ENCODE measurements at places on chromosomes 1 and 21.

- DNase-seq, result no peak
Observed at GRCh38 chr1:173857363-173857917, 10.3 kb downstream of the GAS5 start.

GRCh38 chr1:240611619-240612480 is at the start of gene GREM2:
Gene GREM2 (minus strand): TSS chr1:240612155. CDS start chr1:240493475, 118,680 bp downstream.
- DNase-seq, result no peak

DNA sequence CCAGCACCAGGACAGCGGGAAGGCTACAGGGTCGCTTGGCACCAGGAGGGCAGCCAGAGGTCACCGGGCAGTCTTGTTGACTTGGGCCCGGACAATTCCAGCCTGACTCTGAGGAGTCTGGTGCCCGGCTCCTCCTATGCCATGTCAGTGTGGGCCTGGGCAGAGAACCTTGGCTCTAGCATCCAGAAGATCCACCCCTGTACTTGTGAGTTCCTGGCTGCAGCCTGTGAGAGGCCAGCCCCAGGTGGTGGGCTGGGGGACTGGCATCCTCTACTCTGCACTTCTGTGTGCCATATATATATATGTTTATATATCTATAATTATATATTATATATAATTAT is 11.6 kb upstream of the PTPN7 start:
- no peak for DNase-seq

- no peak for DNase-seq
Observed at GRCh38 chr1:38696371-38696770, 163.2 kb downstream of the RRAGC start.

DNA sequence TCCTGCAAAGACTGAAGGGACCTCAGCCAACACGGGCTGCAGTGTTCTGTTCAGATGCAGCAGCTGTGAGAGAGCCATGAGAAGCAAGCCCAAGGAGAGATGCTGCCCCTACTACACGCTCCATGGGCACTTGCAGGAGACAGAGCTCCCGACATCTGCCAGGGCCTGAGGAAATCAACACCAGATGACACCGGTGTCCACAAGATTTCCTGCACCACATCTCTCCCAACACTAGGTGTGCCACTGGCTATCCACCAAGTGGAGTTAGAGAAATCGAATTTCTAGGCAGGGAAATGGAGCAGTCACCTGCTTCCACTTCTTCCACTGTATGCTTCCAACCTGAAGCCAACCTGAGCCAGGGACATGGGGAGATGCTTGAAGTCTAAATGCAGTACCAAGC is 445.3 kb downstream of the RWDD3 start:
- DNase-seq, result no peak

DNA sequence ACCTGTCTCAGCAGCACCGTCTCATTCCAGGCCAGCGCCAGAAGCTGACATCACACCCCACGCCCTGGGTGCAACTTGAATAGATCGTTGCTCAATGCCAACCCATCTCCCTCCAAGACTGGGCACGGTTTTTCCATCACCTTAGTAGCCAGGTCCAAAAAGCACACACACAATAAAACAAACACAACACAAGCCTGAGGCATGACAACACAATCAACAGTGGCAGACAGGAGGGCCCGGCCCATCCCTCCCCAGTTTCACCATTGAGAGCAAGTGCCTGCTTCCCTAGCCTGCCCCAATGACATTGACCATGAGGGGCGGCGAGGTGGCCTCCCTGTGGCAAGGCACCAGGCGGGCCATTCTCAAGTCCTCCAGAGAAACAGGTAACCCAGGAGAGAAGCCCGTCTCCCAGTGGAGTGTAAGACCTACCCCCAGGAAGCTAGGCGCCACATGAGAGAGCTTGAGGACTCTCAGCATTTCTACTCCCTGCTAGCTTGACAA is 2.7 kb downstream of the IFFO2 start:
- no peak for DNase-seq

GRCh38 chr1:227895828-227896685 is 51.7 kb downstream of the WNT9A start:
- no peak for DNase-seq

GRCh38 chr1:155093911-155094621 is 15.4 kb downstream of the EFNA3 start:
- no peak for DNase-seq

DNA sequence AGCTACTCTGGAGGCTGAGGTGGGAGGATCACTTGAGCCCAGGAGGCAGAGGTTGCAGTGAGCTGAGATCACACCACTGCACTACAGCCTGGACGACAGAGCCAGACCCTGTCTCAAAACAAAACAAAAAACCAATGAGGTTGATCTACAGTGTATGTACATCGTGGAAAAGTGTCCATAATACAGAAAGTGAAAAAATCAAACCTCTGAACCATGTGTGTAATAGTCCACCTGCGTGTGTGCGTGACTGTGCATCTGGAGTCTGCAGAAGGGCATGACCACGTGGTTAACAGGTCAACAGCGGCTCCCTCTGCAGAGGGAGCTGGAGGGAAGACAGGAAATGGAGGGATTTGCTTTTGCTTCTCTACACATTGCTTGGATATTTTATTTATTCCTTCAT is 32.4 kb upstream of the ENO1 start:
- DNase-seq, result no peak

DNA sequence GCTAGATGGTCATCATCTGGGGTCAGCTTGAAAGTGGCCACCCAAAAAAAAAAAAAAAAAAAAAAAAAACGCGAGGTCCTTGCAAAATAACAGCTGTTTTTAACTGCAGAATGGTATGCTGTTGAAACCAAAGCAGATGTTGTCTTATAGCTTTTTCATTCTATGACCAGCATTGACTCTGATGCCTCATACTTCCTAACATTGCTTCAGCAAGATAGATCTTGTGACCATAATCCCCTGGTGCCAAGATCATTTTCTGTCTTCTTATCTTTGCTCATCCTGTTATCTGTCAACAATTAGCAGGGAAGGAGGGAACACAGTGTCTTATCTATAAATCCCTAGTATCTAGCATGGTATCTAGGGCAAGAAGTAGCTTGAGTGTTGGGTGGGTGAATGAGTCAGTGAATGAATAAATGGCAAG is 181.5 kb downstream of the PLPP3 start:
- DNase-seq, result no peak

GRCh38 chr21:24829397-24829796 is 777.9 kb downstream of the MRPL39 start:
- no peak for DNase-seq

- DNase-seq, result no peak
Observed at GRCh38 chr21:26098772-26099397, 71.7 kb downstream of the APP start.

DNA sequence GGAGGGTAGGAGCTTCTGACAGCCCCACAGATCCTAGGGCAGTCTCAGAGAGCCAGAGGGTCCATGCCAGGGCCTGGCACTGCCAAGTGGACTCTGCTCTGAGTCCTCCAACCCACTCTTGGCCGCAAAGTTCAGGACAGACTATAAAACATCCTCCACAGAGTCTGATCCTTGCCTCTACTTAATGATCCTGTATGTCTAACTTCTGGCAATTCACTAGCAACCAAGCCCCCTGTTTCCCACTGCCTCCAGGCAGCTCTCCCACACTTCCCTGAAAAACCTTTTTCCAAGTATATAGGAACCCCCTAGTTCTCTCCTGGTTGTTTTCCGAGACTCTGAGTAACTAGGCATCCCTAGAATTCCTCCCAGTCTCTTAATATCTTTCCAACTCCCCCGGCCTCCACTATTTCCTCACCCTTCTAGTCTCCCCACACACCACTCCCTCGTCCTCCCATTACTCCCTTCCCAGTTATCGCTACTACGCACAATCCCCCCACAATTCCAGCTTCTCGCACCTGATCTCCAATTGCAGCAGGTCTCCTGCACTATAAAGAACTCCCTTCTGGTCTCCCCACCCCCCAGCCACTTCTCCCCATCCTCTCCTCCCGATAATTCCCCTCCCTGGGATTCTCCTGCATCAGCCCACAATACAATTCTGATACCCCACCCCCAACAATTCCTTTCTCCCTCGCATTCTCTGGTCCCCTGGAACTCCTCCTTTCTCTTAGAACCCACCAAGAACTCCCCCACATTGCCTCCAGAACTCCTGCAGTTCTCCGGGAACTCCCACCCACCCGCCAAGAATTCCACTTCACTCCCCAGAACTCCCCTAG is 574 bp downstream of the IGSF9 start:
- DNase-seq, result no peak

DNA sequence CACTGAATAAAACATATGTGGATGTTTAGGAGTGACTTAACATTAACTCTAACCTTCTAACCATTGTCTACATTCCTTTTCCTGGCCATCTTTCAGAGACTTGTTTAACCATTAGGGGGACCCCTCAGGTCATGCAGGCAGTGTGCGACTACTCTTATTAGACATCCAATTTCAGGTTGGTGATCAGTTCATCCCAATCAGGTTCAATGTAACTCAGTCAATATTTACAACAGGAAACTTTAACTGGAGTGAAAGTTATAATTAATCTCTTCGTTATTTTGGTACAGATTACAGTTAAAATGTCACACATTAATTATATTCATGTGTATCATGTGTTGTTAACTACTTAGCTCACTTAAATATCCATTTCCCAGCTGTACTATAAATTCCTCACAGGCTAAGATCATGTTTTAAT is 68.8 kb upstream of the RGS1 start:
- DNase-seq, result no peak

DNA sequence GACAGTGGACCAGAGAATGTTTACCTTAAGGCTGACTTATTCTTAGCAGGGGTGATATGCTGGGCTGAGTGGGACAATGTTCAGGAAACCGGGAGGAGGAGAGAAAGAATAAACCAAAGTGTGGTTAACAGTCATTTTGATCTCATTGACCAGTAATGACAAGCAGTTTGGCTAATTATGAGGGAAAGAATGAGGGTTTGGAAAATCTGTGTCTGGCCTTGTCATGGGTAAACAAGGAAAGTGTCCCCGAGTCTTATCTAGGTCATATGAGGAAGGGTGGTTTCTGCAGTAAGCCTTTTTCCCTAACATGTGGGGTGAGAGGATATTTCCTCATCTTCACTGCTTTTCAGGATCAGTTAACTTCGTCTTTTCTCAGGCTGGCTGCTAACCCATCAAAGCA is 155.0 kb downstream of the TPR start:
- no peak for DNase-seq

GRCh38 chr21:24280596-24280995 is 1326.7 kb downstream of the MRPL39 start:
- no peak for DNase-seq

DNA sequence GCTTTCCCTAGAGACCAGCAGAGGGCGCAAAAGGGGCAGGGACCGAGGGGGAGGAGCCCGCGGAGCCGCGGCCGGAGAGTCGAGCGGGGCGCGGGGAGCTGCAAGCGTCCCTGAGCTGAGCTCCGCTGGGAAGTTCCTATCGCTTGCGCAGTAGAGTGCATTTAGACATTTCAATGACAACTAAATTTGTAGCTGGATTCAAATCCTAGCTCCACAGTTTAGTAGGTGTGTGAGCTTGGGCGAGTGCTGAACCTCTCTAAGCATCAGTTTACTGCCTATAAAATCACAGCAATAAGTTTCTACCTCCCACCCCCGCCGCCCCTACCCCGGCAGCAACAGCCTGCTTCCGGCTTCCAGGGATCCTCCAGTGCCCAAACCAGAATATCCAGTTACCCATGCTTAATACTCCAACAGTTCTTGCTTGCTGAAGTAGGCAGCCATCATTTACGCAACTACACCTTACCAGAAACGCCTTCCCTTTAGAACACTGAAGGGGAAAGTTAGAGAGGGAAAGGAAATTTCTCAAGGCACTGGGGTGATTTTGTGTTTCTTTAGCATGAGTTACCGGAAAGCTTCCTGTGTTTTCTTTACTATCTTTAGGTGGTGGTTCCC is 9.1 kb downstream of the TLR5 start:
- peak; percentile 77 for DNase-seq

GRCh38 chr1:214550857-214551435 is 456 bp downstream of the PTPN14 start:
- DNase-seq, result no peak

- no peak for DNase-seq
Observed at GRCh38 chr21:30337276-30337744, at the start of gene KRTAP27-1. Gene KRTAP27-1 (minus strand): TSS chr21:30337694. CDS start chr21:30337668, 26 bp downstream.

GRCh38 chr1:11856698-11857097 is 2.0 kb downstream of the NPPB start:
- no peak for DNase-seq

DNA sequence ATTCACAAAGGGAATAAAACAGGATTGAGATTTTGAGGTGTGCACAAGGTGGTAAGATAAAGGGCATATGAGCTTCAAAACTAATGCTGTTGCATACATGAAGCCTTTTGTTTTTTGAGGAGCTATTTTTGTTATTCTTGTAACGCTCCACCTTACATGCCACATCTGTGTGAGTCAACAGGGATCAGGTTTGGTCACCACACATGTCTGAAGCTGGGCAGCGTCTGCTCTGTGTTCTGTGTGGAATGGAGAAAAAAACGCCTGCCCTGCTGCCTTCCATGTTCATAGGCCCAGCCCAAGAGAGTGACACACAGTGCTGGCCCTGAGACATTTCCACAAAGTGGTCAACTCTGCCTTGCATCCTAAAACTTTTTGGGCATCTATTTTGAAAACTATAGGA is 67.7 kb downstream of the MPZL1 start:
- peak; percentile 36 for DNase-seq

DNA sequence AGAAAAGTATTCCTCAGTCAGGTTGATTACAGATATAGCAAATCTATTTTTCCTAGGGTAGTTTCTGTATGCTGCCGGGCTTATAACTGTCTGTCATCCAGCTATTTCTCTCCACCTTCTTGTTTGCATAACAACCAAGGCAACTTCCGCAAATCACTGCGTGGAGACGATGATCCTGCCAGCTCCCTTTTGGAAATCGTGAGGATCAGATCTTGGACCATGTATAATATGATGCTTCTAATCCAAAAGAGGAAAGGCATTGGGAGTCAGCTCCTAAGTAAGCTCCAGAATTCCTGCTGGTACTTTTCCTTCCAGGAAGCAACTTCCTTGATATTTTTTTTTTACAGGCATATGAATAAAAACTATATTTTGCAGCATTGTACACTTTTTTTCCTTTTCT is 445 bp upstream of the RGS4 start:
- no peak for DNase-seq

GRCh38 chr1:189682591-189682990 is 795.1 kb downstream of the BRINP3 start:
- DNase-seq, result no peak

All from epithelial cell of prostate (primary cell).